CD8-positive, alpha-beta memory T cell (primary cell): ENCODE measurements at places on chromosomes 7 and 10. TPM values are rescaled to one million over a fixed set of nuclear protein-coding genes. Genes with fewer than 3 reads are reported as not detected.
A peak's percentile ranks its signal among the peaks of the same experiment; 100 is the strongest.

DNA sequence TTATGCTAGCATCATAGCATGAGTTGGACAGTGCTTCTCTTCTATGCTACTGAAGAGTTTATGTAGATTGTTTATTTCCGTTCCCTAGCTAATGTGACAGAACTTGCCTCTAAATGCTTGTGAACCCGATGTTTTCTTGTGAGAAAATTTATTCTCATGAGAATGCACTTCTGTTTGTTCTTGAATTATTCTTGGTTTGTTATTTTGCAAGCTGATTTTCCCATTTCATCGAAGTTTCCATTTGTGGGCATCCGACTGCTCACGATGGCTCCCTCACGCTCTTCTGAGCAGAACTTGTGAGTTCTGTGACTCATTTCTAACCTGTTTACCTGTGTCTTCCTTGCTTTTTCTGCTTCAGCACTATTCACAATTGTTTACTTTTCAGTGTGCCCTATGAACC, 59.9 kb downstream of the WDFY4 start:
- no peak overlapping the region for H3K27ac ChIP-seq
- no peaks in the 10 kb centered on the region for H3K4me1 ChIP-seq
- H3K27me3 ChIP-seq, result no peaks in the 10 kb centered on the region

DNA sequence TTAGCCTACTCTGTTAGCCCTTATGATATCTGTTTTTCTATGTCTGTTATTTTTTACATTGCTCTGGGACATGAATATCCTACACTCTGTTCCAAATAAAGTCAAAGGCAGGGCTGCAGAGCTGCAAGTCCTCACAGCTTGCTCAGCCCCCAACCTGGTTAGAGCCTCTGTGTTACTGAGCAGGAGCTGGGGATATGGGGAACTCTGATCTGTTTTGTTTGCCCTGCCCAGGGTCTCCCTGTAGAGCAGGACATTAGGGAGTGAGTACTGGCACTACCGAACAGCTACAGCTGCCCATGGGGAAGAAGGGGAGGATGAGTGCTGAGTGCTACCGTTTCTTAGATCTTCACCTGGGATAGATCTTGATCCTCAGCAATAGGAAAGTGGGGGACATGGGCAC, 32.8 kb upstream of the FGL2 start:
- no peaks in the 10 kb centered on the region for H3K4me1 ChIP-seq
- no peaks in the 10 kb centered on the region for H3K27me3 ChIP-seq
- no peaks in the 10 kb centered on the region for H3K36me3 ChIP-seq
- H3K4me3 ChIP-seq, result no peak overlapping the region

DNA sequence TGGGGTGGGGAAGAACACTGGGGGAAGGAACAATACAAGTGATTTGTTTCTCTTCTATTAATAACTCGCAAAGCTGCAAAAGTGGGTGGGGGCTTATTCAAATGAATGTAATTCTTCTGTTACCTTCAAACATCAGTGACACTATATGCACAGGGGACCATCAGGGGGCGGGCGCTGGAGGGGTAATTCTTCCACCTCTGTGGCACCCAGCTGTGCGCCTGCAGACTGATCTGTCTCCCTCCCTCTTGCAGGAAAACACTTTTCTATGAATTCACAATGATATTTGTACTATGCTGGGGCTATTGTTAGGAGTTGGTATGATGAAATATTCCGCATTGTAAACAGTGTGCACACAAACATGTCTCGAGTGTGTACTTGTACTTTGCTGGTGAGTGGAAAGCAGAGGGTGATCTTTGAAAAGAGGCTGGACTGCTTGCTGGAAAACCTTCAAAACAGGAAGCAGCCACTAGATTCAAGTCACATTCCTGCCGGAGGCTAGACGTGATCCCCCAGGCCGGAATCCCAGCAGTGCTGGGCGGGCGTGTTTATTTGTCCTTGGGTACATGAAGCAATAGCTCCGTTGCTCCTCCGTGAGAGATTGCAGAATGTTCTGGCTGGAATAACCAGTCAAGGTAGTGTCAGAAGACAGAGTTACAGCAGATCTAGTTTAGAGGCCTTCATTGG, 15.8 kb upstream of the BNIP3 start:
- no peak overlapping the region for H3K4me3 ChIP-seq
- no peaks in the 10 kb centered on the region for H3K4me1 ChIP-seq
- DNase-seq, result no peak
- no peak overlapping the region for H3K27ac ChIP-seq

GRCh38 chr10:102115775-102116174, 4.4 kb downstream of the LDB1 start:
- H3K27ac ChIP-seq, result peak overlapping the region; percentile 48
- DNase-seq, result peak; percentile 25
- H3K4me3 ChIP-seq, result peak overlapping the region; percentile 73
- H3K4me1 ChIP-seq, result peaks cover 72% of the 10 kb centered on the region
- H3K36me3 ChIP-seq, result peaks cover 8% of the 10 kb centered on the region
- no peaks in the 10 kb centered on the region for H3K27me3 ChIP-seq

- no peaks in the 10 kb centered on the region for H3K36me3 ChIP-seq
- H3K27me3 ChIP-seq, result no peaks in the 10 kb centered on the region
- peaks cover 14% of the 10 kb centered on the region for H3K4me1 ChIP-seq
- no peak for DNase-seq
- no peak overlapping the region for H3K27ac ChIP-seq
These were observed 51.8 kb upstream of the ARHGAP12 start for GRCh38 chr10:31980471-31980870.

Gene SUN3
- total RNA-seq, result not detected
